ENCODE measurements at places on chromosomes 5 and 9.

- no peak for DNase-seq
These were observed 126.9 kb downstream of the KCNIP1 start for GRCh38 chr5:170630711-170631141.

GRCh38 chr5:6287176-6287575 is 91.2 kb downstream of the MED10 start:
- no peak for DNase-seq

- DNase-seq, result no peak
These were observed 26.5 kb downstream of the SPINK5 start for GRCh38 chr5:148090146-148090772.

GRCh38 chr9:134929193-134930158 is 11.8 kb upstream of the FCN1 start:
- DNase-seq, result no peak

GRCh38 chr9:104911032-104911607 is 16.8 kb downstream of the ABCA1 start:
- DNase-seq, result no peak

GRCh38 chr5:180625791-180626660 is 23.4 kb downstream of the FLT4 start:
- no peak for DNase-seq

GRCh38 chr9:37623267-37623666 is 27.5 kb upstream of the FRMPD1 start:
- DNase-seq, result no peak

- DNase-seq, result no peak
These were observed 125.1 kb upstream of the OSMR start for GRCh38 chr5:38720554-38721361.

DNA sequence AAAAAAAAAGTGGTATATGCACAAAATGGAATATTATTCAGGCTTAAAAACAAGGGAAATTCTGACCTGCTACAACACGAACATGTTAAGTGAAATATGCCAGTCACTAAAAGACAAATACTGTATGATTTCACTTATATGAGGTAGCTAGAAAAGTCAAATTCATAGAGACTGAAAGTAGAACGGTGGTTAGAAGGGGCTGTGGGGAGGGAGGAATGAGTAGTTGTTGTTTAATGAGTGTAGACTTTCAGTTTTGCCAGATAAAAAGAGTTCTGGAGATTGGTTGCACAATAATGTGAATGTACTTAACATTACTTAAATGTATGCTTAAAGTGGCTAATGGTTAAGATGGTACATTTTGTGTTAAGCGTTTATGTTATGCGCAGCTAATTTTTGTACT is 79.5 kb upstream of the IL12B start:
- DNase-seq, result no peak

DNA sequence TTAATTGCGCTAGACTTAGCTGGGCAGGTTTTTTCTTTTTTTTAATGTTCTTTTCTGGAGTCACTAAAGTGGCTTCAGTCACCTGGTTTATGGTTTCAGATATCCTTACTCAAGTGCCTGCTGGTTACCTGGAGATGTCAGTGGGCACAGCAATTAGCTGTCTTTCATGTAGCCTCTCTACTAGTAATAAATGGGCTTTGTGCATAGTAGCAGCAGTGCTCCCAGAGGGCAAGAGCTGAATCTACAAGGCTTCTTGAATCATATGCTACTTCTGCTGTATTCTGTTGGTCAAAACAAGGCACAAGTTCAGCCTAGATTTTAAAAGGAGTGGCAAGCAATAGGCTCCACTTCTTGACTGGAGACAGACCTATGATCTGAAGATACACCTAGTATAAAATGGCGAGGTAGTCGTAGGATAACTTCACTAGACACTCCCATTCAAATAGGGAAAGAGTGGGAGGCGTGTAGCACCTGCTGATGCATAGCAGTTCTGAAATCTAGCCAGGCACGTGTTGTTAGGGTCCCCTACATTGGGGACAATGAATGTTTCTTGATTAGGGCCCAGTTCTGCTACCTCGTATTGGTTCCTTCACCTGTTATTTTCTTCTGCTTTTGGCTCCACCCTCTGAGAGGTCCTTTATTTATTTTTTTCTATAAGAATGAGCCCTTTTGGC is 7.0 kb downstream of the SCAMP1 start:
- peak; percentile 18 for DNase-seq

- DNase-seq, result no peak
These were observed 72.0 kb downstream of the ANKRD33B start for GRCh38 chr5:10635867-10636350.

DNA sequence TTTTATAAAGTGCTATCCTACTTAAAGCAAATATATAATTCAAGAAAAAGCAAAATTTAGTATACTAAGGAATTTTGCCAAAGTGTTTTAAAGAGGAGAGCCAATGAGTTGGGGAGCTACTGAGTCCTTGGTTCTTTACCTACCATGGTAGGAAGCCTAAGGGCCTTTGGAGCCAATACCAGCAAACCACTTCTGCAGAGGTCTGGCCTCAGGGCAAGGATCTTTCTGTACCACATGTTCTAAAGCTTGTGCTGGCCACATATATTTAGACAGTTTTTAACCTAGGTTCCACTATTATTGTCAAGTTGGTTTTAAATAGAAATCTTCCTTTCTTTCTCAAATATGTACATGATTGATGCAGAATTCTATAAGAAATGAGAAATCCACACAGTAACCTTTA is 172.3 kb upstream of the NREP start:
- no peak for DNase-seq

- no peak for DNase-seq
These were observed 386.0 kb upstream of the GRIN3A start for GRCh38 chr9:102124465-102124864.

GRCh38 chr5:133728475-133728874 is 116.1 kb upstream of the FSTL4 start:
- no peak for DNase-seq

- peak; percentile 47 for DNase-seq
These were observed 80.2 kb downstream of the NTNG2 start for GRCh38 chr9:132241840-132242620.

- no peak for DNase-seq
These were observed 83.0 kb downstream of the OXCT1 start for GRCh38 chr5:41787265-41787664.

DNA sequence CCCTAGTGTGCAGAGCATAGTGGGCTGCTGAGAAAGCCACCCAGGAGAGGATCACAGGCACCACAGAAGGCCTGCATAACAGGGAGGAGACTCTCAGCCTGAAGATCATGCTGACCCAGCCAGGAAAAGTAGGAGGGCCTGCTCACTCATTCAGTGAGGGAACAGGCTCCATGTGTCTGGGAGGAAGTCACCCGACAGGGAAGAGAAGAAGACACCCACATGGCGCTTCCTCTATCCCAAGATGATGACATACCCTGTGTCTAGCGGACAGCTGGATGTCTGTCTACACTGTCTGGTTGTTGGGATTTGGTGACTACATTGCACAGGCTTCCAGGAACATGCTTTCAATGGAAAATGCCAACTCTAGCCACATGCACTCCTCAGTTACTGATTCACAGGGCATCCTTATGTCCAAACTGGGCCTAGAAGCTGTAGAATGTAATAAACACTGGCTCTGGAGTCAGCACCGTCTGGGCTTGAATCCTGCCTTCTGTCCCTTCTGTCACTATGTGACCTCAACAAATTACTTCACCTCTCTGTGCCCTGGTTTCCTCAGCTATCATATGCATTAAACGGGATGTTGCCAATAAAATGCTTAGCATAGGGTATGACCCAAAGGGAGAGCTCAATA is 47.6 kb downstream of the KLHL3 start:
- DNase-seq, result no peak

DNA sequence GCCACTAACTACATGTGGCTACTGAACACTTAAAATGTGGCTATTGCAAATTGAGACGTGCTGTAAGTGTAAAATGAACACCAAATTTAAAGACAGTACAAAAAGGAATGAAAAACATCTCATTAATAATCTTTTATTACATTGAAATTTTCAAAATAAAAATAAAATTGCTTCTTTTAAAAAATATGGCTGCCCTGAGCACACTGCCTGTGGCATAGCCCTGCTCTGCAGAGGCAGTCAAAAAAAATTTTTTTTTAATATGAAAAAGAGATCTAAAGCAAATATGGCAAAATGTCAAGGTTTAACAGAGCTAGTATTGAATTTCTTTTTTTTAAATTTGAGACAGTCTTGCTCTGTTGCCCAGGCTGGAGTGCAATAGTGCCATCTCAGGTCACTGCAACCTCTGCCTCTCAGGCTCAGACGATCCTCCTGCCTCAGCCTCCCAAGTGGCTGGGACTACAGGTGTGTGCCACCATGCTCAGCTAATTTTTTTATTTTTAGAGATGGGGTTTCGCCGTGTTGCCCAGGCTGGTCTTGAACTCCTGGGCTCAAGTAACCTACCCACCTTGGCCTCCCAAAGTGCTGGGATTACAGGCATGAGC is 25.6 kb downstream of the CARNMT1 start:
- no peak for DNase-seq

GRCh38 chr9:80797831-80798688 is 891.3 kb downstream of the TLE1 start:
- DNase-seq, result peak; percentile 89

GRCh38 chr9:16928179-16928945 is 57.9 kb upstream of the BNC2 start:
- no peak for DNase-seq

GRCh38 chr5:114062932-114063867 is 298.7 kb upstream of the KCNN2 start:
- no peak for DNase-seq

DNA sequence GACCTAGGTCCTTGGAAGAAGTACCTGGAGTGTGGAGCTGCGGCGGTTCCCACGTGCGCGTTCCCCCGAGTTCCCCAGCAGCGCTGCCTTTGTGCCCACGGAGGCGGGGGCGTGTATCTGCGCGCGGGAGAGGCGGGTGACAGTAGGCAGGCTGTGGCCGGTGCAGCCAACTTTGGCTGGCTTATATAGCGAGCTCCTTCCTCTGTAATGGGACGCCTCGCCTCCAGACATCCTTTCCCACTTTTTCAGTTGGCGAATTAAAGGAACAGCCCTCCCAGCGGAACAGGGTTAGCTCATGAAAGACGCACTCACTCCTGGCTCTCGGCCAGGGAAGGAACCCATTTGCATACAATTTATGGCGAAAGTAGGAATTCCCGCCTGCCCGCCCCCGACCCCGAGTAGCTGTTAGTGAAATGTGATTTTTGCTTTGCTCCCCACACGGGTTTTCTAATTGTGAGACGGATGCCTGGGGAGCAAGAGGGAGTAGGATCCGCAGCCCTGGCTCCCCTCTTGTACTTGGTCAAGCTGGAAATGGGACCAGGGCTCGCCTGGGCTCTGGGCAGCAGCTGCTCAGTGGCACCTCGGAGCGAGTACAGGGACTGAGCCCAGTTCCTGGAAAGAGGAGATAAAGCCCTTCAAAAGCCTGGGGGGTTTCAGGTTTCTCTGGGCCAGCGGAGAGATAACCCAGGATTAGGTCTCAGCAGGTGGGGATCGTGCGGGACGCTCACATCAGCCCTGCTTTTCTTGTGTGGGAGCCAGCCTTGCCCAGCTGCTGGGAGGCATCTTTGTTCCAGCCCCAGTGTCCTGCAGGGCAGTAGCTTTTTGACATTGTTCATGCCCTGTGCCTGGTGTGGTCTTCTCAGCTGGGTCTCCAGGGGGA is at the start of gene TNC:
TNC (minus strand) TSS at position 159 of the 880 bp plus-strand sequence. CDS start 27,139 bp downstream, outside the sequence.
- peak; percentile 75 for DNase-seq

DNA sequence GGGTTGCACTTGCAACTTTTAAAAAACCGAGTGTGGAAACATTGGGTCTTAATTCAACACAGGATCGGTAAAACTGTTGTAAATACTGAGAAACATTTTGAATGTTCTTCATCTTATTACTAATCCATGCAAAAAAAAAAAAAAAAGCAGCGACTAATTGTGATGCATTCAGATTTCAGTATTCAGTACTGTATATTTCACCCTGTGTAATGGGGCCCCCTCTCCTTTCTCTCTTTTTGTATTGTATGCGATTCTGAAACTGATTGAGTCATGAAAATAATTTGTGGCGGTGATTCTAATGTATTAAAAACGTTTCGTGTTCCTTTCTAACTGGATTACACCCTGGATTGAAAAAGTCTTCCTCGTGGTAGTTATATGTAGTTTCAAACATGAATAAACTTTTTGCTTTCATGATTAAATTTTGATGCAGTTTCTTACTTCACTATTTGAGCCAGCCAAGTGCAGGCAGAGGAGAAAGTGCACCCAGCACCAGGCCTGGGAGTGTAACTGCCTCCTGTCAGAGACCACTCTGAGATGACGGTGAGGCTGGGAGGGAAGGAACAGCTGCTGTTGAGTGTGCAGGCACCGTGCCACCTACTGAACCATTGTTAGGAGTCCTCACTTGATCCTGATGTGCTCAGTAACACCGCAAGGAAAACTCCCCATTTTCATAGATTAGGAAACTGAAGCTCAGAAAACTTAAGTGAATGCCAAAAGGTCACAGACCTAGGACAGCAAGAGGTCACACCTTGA is 220.0 kb downstream of the PBX3 start:
- DNase-seq, result peak; percentile 76

DNA sequence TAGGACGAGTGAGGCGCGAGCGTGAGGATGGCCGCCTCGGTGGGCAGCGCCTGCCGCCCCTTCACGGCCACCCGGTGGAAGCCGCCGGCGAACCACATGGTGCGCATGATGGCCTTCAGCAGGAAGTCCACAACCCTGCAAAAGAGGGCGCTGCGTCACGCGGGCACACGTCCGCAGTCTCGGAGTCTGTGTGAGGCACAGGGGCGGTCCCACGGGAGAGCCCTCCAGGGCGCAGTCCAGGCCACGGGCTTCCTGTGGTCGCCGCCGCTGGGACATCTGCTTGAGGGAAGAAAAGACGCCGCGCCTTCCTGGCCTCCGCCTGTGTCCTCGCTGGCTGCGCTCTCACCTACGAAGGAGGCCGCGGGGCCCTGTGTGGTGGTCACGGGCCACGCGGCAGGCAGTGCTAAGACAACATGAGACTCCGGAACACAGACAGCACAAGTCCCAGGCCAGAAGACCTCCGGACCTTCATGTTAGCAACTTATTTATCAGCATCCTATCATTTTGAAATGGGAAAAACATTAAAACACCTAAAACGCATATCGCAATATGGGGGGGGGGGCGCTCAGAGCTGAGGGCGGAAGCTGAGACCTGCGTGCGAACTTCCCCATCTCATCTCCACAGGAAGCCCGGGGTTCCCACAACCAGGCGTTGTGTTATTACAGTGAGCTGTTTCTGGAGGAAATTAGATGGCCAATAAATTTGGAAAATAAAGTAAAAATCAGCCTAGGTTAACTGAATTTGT is 28.8 kb downstream of the LPCAT1 start:
- no peak for DNase-seq

- DNase-seq, result no peak
These were observed 19.2 kb downstream of the COL15A1 start for GRCh38 chr9:98962861-98963260.

- no peak for DNase-seq
These were observed 34.7 kb downstream of the COL27A1 start for GRCh38 chr9:114189823-114190562.

DNA sequence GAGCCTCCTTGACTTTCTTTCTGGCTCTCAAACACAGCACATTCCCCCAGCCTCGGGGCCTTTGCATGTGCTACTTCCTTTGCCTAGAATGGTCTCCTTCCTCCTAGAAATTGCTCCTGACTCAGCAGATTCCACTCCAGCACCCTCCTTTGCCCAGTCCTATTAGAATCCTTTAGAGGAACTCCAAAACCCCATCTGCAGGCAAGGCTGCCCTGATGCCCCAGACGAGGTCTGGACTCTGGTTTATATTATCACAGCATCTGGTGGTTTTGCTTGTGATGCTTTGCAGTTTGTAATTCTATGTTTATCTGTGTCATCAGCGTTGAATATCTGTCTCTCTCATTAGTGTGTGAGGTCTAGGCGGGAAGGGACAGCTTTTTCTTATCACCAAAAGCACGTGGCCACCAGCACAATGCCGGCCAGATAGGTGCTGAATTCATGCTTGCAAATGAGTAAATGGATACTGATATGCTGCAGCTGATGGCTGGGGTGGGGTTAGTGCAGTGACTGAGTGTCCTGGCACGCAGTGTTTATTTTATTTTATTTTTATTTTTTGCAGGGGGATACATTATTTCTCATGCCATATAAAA is 30.0 kb upstream of the ANKH start:
- DNase-seq, result no peak
